ENCODE measurements at places on chromosomes 7 and 10.
A peak's percentile ranks its signal among the peaks of the same experiment; 100 is the strongest.

- DNase-seq: peak; percentile 32
Observed at GRCh38 chr7:101705331-101705730, 76.2 kb upstream of the MYL10 start.

GRCh38 chr10:61627266-61627665 is 35.5 kb upstream of the CABCOCO1 start:
- no peak for DNase-seq

DNA sequence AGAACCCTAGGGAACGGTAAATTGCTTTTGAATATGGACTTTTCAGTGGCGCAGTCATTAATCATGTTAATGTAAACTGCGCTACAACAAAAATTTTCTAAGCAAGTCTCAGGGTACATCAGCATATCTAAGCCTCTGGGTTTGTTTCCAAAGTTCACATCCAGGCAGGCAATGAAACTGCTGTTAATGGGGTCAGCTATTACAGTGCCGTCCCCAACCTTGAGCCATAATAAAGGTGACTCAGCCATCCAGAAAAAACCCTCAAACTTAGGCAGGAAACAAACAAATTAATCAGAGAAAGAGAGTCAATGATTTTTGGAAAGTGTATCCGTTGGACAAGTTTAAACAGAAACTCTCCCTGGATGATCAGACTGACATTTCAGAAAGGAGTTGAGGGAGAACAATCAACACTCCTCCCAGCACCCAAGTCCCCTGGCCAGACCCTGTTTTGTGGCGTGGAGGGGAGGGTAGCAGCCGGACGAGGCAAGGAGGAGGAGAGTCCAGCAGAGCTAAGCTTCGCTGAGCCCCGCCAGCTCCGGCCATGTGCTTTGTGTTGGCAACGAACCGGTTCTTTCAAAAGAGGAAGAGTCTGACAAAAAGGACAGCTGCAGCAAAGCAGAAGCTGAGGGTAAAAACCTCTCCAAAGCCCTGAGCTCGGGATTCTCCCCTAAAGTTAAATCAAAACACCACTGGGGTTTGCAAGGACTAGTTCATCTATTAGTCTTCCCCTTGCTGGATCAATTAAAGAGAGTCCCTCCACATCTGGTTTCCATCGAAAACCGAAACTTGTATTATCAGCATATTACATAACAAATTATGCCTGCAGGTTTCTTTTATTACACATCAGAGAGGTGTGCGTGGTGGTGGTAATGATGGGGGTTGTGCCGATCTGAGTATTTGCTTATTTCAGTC is 3.6 kb downstream of the FAM53B start:
- peak; percentile 50 for DNase-seq

GRCh38 chr7:127411176-127411575 is 18.7 kb upstream of the ZNF800 start:
- no peak for DNase-seq

- DNase-seq: no peak
Observed at GRCh38 chr10:29181936-29182335, 106.9 kb upstream of the LYZL1 start.

- no peak for DNase-seq
Observed at GRCh38 chr10:110751850-110752249, 107.7 kb downstream of the RBM20 start.

DNA sequence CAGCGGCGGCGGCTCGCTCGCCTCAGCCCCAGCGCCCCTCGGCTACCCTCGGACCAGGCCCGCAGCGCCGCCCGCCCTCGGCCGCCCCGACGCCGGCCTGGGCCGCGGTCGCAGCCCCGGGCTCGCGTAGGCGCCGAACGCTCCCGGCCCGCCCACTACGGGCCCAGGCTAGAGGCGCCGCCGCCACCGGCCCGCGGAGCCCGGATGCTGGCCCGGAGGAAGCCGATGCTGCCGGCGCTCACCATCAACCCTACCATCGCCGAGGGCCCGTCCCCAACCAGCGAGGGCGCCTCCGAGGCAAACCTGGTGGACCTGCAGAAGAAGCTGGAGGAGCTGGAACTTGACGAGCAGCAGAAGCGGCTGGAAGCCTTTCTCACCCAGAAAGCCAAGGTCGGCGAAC is 18.2 kb upstream of the TSPAN33 start:
- no peak for DNase-seq

All from PC-3 (cell line).